AG09309 (cell line): ENCODE measurements at places on chromosomes 3 and 15.

DNA sequence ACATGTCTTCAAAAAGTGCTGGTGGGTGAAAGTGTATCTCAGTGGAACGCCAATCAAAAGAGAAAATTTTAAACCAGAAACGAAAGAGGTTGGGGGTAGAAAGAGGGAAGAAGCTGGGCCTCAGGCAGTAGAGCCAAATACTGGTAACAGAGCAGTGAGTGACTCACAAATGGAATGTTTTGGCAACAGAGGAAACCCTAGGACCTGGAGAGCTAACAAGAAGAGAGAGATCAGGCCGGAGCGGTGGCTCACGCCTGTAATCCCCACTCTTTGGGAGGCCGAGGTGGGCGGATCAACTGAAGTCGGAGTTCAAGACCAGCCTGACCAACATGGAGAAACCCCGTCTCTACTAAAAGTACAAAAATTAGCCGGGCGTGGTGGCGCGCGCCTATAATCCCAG is 450.8 kb upstream of the NAALADL2 start:
- DNase-seq = peak; percentile 5

DNA sequence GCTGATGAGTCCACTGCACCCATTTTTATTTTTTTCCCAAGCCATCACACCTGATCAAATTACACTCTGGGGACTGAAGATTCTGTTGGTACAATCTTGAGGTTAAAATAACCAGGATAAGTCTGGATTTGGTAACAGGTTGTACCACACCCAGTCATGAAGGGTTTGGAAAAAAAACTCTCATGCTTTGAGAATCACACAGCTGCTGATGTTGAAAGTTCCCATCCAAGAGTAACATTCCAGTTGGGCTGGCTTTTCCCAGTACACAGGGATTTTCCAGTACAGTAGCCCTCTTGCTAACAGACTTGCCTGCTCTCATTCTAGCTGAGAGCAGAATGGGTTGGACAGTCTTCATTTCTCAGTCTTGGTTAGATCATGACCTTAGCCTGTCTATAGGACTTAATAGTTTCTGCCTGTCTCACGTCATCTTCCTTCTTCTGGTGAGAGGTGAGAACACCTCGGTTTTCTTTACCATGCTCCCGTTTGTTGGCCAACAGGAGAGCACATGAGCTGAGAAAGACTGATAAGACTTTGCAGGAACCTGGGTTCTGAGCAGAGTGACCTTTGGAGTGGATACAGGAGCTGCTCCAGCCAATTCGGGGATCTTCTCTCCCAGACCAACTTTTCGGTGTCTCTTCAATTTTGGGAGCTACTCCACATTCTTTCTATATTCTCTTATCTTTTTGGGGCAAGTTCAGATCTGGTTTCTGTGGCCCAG is 300.1 kb upstream of the LYSMD4 start:
- DNase-seq = peak; percentile 58

DNA sequence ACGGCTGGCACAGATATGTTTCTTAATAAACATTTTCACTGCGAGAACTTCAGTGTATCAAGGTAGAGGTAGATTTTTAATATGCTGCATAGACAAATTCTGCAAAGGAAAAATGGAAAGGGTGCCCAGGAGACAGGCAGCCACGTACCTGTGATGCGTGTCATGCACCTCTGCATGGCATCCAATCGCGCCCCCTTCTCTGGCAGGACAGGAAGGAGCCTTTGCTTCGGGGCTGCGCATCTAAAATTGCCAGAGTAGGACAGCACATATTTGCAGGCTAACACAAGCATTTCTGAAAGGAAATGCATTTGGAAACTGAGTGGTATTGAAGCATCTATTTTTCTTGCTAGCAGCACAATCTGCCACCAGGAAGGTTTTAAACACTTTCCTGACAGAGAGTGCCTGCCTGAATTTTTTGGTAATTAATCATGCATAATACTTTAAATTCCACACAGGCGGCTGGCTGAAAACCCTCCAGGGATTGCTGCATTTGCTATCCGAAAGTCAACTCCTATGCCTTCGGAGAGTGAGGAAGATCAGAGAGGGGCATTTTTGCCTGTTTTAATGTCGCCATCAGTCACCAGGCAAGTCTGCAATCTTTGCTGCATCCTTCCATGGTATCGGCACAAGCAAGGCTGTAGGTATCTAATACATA is 165.1 kb upstream of the ATP10A start:
- DNase-seq = no peak

- DNase-seq = no peak
Observed at GRCh38 chr3:123511726-123512125, 62.8 kb upstream of the ADCY5 start.

DNA sequence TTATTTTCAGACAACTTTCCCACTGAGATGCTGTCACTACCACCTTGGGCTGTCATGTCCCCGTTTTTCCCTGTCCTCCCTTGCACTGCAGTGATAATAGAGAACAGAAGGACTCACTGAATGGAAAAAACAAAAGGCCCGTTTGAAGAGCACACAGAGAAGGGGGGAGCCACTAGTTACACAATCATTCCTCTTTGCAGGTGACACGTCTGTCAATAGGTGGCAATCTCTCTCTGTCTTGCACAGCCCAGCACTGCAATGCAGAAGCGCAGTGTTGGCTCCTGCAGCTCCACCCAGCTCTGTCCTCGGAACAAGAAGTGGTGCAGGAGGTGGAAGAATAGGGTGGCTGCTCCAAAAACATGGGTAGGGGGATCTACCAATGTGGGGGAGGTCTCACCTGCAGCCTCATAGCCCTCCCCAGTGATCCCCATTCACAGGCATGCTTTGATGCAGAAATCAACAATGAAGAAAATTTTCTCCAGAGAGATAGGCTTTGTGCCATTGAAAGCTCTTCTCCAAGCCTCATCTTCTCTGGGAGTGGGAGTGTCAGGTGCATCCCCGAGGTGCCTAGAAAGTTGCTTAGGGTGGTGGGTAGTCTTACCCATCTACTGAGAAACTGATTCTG is 31.8 kb downstream of the FSTL1 start:
- DNase-seq = no peak

DNA sequence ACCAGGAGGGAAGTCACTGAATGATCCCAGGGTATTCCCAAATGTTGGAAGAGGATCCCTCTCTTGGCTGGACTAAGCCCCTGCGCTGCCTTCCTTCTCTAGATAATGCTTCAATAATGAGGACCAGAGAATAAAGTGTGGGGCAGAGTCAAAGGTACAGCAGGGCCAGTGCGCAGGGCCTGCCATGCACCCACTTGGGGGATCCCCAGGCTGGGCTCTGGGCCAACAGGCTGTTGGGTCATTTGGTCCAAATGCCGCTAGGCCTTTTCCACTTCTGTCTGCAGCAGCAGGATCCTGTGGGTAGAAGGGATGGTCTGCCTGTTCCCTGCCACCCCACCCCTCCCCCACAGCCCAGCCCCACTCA is 5.7 kb upstream of the CLK3 start:
- DNase-seq = no peak

GRCh38 chr3:33209357-33209756 is 9.3 kb downstream of the SUSD5 start:
- no peak for DNase-seq

DNA sequence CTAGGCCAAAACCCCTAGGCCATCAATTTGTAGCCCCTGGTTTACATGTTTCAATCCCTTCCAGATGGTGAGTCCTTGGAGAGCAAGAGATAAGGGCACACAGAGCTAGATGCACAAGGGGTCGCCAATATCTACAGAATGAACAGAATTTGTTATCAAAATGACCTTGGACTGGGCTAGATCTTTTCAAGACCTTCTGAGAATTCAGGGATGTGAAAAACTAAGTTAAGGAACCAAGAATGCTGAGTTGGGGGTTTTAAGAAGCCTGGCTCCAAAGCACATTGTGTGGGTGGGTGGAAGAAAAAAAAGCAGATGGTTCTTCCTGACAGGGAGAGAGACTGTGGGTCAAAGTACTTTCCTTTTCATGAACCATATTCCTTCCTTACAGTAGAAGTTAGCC is 10.2 kb downstream of the CDCP1 start:
- no peak for DNase-seq

GRCh38 chr3:11581237-11582190 is 62.2 kb downstream of the VGLL4 start:
- no peak for DNase-seq

GRCh38 chr3:66938338-66938963 is 59.7 kb upstream of the KBTBD8 start:
- DNase-seq = peak; percentile 28

- no peak for DNase-seq
Observed at GRCh38 chr3:62363275-62363674, 10.1 kb downstream of the FEZF2 start.

- no peak for DNase-seq
Observed at GRCh38 chr3:167709690-167710089, 25.0 kb downstream of the PDCD10 start.

DNA sequence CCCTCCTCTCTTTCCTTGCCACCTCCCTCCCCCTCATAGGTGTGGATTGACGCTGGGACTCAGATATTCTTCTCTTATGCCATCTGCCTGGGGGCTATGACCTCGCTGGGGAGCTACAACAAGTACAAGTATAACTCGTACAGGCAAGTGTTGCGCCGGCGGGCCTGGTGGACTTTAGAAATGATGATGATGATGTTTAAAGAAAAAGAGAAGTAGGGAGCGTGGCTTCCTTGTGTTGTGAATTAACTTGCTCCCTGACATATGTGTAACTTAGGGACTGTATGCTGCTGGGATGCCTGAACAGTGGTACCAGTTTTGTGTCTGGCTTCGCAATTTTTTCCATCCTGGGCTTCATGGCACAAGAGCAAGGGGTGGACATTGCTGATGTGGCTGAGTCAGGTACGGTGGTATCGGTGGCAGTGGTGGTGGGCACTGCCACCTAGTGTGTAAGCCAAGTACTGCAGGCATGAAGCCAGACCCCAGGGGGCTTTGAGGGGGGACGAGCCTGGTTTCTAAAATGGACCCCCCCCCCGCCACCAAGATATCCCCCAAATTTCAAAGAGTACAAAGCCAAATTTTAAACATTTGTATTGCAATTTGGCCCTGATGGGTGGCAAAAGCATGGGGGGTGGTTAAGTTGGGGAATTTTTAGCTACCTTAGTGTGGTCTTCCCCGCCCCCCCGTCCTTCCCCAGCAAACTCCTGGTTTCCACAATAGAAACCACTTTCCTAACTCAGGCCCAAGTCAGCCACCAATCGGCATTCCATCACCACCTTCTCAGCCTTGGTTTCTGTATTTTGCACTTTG is 65.6 kb downstream of the SLC6A6 start:
- DNase-seq = no peak

- DNase-seq = no peak
Observed at GRCh38 chr3:97930018-97930417, 42.2 kb downstream of the RIOX2 start.

DNA sequence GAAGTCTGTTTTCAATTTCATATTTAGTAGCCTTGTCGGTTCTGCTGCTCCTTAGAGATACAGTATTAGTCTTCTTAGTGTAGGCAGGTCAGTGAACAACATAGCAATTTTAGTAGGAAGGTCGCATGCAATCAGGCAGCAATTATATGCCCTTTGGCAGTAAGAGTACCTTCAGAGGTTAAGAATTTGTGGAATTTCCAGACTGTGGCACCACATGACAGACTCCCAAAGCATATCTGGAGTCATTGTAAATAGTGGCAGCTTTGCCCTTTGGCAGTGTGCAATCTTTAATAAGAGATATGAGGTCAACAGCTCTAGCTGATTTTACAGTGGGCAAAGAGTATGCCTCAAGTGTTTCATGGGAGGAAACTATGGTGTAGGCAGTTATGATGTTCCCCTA is 1532.5 kb upstream of the CADM2 start:
- no peak for DNase-seq
